ENCODE measurements at places on chromosomes 4 and X.

GRCh38 chrX:270848-271367 lies 10.3 kb upstream of the PLCXD1 start:
- DNase-seq: no peak

DNA sequence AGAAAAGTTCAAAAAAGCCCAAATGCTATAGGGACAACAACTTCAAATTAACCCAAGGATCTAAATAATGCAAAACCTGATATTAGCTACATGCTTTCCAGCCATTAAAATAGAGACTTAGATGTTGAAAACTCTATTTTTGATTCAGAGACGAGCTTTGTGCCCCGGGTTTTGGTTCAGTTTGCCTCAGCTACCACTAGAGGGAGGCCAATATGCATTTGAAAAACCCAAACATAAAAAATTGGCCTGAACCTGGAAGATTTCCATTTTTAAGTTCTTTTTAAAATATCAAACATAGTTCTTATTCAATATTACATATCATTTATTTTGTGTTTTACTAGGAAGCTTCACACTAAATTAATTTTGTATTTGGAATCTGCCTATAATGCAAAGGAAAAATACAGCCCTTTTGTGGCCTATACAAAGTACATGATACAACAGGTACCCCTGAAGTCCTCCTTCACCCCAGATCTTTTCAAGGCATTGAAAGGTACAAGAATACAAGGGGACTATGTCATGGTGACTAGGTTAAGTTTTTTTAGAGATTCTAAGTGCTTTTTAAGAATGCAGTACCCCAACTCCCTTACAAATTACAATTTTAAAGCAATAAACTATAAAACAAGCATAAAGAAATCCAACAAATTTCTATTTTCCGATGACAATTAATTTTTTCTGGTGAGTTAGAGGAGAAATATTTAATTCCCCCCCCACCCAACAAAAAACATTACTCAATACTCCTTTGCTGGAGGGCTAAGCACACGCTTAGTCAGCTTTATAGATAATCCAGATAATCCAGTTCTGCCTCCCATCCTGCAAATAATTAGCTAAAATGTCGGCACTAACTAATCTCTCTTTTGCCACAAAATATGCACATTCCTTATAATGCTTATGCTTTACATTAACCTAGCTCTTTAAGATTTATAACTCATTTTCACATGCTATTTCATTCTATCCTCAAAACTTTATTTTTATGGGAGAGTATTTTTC lies 97.7 kb upstream of the PTPN13 start:
- DNase-seq: no peak

- no peak for DNase-seq
Measured at GRCh38 chr4:184147858-184148737, 69.6 kb downstream of the ENPP6 start.

DNA sequence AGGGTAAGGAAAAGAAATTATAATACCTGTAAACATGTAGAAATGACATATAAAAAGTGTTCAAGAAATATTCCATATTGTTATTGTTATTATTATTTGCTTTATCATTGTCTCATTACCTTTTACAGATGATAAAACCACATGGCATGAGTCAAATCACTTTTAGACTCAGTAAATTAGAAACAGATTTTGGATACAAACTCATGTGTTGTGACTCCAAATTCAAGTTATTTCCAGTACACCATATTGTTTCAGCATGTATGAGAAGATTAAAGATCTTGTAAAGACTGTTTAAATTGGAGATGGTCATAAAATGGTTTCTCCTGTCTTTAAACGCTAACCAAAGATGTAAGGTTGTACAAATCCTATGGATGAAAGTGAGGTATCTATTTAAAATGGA lies 18.1 kb downstream of the PPP1R2C start:
- no peak for DNase-seq

- no peak for DNase-seq
Measured at GRCh38 chr4:35124106-35124505, 1120.2 kb downstream of the ARAP2 start.

DNA sequence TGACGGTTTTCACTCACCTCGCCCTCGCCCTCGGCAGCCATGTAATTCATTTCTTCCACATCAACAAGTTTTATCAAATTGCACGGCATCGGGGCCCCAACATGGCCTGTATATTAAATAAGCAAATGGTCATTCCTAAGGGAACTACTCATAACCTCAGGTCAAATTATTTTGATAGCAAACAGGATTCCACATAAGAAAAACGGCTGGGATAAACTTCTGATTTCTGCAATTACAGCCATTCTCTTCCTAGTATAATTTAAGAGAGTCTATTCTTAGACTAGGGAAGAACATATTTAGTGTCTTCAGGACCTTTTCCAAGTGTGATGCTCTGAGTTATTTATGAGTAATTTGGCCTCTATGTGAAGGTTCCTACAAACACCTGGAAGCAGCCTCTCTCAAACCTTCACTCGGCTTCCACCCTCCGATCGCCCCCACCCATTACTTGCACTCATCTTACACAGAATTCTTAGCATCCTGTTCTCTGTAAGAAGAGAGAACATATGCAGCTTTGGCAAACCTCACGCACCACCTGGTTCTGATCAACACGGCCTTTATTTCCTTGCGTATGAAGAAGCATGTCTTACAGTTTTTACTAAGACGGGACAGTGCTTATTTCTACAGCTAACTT lies 29.4 kb upstream of the CENPU start:
- no peak for DNase-seq

GRCh38 chrX:68462197-68462596 lies 28.9 kb upstream of the OPHN1 start:
- DNase-seq: no peak

GRCh38 chr4:131248314-131248713 lies 1900.8 kb upstream of the PCDH10 start:
- no peak for DNase-seq

- no peak for DNase-seq
Measured at GRCh38 chr4:40864531-40864930, 114.8 kb downstream of the NSUN7 start.

DNA sequence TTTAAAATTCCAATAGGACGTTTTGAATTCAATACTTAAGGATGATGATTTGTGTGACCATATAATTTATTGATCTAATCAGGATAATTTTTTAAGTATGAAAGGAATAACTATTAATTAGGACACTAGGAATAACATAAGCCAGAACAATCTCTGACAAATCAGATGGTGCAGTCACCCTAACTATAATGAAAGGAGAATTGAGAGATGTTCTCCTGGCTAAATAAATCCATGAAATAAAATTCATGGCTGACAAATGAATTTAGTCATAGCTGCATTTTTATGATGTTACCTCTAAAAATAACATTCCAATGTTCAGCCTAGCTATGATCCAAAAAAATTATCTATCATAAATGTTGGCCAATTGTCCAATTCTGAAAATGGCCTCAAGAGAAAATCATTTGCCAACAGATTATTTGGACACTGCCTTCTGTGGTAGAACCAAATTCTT lies 190.6 kb upstream of the NEIL3 start:
- DNase-seq: no peak

- no peak for DNase-seq
Measured at GRCh38 chr4:173420324-173420752, 21.4 kb upstream of the SCRG1 start.

DNA sequence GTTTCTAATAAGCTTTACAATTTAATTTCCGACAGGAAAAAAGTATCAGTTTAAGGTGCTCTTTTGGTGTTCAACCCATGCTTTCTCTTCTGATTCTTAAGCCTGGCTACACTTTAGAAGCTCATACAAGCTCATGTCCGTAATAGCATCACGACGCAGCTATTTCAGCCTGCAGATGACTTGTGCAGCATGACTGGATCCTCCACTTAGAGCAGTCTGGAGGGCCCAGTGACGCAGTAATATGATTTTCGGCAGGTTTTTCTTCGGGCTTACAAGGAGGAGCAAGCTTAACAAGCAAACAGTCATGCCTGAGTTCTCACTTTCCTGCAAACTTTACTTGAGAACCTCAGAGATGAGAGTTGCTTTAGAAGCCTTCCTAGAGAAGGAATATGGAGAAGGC lies 85.3 kb upstream of the MAML3 start:
- DNase-seq: no peak

DNA sequence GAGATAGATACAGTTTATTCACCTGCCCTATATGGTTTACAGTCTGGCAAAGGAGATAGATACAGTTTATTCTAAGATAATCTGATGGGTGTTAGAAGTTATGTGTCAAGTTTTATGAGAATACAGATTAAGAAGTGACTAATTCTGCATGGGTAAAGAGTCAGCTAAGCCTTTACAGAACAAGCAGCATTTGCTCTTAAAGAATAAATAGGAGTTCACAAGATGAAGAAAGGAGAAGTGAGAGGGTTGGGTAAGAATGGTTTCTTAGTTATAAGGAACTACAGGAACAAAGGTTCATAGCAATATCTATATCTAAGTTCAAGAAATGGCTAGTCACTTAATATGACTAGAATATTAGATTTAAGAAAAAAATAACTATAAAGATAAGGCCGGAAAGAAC lies 47.6 kb downstream of the THOC2 start:
- DNase-seq: no peak

- DNase-seq: no peak
Measured at GRCh38 chr4:158786121-158786601, 17.3 kb downstream of the FNIP2 start.

DNA sequence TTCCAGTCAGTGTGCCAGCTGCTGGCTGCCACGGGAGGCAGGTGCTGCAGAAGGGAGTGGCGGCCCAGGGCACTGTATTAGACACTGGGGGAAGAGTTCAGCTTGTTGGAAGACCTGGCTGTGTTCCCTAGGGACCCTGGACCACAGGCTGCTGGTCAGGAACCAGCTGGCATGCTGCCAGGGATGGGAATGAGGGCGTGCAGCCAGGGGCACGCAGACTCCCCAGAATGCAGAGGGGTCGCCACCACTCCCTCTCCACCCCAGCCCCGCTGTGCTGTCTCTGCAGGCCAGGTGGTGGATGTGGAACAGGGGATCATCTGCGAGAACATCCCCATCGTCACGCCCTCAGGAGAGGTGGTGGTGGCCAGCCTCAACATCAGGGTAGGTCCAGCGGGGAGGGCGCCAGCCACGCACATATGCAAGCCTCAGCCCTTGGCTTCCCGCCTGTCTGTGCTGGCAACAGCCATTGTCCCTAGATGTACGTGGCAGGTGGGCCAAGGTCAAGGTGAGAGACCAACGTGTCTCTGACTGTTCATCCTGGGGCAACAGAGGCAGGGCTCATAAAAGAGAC lies 12.3 kb downstream of the ABCD1 start:
- no peak for DNase-seq

- DNase-seq: no peak
Measured at GRCh38 chr4:124066595-124066994, 645.9 kb downstream of the ANKRD50 start.

DNA sequence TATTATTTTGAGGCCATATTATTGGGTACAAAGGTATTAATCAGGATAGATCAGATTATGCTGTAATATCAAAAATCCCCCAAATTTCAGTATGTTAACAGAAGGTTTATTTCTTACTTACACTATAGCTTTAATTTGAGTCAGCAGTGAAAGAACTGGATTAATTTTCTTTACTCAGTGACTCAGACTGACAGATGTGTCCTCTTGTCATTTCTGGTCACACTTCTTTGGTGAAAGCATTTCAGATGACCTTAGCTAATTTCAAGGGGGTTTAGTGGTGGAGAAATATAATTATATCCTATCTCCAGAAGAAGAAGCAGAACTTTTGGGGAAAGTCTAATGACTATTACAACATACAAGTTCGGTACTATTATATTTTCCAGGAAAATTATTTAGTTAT lies 12.4 kb downstream of the DDIT4L start:
- no peak for DNase-seq

GRCh38 chrX:153830640-153831428 lies 490 bp upstream of the PDZD4 start:
- no peak for DNase-seq

DNA sequence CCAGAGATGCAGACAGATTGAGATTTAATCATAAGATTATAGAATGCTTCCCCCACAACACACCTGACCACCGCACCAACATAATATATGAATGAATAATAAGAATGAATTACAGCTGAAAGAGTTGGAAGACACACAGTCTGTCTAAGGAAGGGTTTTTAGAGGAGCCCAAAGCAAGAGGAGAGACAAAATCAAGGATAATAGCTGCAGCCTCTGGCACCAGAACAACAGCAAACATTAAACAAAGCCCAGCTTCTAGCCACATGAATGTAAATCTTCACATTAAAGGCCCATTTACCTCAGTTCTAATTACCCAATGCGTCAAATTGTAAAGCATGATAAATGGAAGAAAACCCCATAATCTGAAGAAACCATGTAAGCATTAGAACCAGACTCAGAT lies 133.9 kb downstream of the SPCS3 start:
- no peak for DNase-seq
